Activated CD4-positive, alpha-beta T cell treated with anti-CD3 and anti-CD28 coated beads for 48 hours (primary cell): ENCODE measurements at places on chromosomes 5 and 9.

- DNase-seq = no peak
Measured at GRCh38 chr5:148984345-148984744, 78.5 kb downstream of the SH3TC2 start.

DNA sequence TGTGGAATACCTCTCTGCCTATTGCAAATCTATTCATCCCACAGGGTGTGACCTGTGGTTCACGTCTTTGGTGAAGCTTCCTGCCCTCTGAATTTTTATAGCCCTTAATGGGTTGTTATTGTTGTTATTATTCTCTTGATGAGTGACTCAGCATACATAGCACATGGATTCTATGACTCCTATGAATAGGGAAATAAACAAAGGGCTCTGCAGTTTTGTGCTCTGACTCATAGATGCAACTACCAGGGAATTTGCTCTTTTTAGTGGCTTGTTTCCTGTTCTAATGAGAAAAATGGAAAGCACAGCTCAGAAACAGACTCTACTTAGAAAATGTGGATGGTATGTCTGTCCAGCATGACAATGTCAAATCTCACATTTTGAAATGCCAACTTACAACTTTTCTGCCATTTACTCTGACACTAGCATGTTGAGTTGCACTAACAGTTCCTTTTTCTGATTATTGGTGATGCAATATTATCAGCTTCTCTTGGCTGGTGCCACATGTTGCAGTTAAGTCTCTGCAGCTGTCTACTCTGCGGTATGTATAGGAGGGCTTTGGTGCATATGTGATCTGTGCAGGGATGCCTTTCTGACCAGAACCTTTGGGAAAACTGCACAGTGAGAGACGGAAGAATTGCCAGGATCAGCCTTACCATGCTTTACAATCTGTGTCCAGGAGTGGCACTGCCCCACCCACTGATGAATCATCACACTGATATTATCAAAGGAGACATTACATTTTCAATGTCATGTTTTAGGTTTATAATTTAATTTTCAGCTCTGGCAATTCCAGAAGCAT is 996.4 kb upstream of the WWC1 start:
- no peak for DNase-seq

DNA sequence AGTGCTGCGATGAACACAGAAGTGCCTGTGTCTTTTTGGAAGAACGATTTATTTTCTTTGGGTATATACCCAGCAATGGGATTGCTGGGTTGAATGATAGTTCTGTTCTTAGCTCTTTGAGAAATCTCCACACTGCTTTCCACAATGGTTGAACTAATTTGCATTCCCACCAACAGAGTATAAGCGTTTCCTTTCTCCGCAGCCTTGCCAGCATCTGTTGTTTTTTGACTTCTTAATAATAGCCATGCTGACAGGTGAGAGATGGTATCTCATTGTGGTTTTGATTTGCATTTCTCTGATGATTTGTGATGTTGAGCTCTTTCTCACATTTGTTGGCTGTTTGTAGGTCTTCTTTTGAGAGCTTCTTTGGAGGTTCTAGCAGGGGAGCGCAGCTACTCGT is 134.6 kb downstream of the TENT4A start:
- DNase-seq = no peak

- no peak for DNase-seq
Measured at GRCh38 chr9:115775659-115776058, 377.9 kb upstream of the PAPPA start.

DNA sequence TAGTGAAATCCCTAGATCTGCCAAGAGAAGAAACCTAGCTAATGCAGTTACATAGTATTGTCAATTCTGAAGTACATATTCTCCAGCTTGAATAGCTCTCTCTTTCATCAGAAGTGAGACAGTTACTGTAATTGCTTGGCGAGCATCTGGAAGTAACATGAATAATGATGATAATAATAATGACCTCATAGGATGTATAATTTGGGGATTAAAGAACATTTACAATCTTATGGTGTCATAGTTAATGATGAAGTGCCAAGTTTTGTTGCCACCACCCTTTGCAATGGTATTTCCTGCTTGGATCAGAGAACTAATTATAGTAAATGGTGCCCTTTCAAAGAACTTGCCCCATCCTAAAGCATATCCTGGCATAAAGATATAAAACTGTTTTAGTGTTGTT is 201.4 kb downstream of the ADAMTSL1 start:
- DNase-seq = no peak

GRCh38 chr9:76901801-76902200 is 4.1 kb downstream of the PRUNE2 start:
- DNase-seq = no peak

GRCh38 chr5:76986825-76987526 is 34.1 kb downstream of the CRHBP start:
- DNase-seq = no peak

- no peak for DNase-seq
Measured at GRCh38 chr9:136613824-136614371, 48.8 kb upstream of the EGFL7 start.

GRCh38 chr9:126558051-126558665 is 55.6 kb upstream of the LMX1B start:
- peak; percentile 76 for DNase-seq

GRCh38 chr5:153429761-153430380 is 60.6 kb upstream of the GRIA1 start:
- DNase-seq = no peak

DNA sequence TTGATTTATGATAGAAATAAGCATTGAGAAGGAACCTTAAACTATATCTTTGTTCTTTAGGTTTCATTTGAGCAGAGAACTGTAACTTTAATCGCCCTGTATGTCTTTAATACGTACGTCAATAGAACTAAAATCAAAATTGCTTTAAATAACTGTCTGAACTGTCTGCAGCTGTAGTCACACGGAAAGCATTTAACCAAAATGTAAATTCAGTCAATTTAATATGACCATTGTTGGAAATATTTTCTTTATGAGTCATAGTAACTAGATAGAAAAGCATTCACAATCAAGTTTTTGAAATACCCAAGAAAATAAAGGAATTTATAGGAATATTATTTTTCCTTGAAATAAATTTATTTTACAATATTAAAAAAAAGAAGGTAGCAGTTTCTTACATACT is 157.1 kb upstream of the CDH6 start:
- DNase-seq = no peak

DNA sequence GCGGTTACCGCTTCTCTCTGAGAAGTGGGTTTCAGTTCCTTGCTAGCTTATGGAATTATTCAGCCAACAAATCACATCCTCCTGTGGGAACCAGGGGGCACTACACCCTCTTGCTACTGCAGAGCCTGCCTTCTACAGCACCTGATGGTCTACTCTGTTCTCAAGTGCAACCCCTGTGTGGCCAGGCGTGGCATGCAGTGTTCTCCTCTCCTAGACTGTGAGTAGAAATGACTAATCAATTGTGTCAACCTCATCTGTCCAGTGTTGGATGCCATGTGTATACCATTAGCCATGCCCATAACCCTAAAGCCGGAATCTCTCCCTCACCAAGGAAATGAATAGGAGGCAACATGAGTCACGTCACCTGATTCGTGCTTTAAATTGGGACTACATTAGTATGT is 117.2 kb upstream of the LIFR start:
- no peak for DNase-seq

DNA sequence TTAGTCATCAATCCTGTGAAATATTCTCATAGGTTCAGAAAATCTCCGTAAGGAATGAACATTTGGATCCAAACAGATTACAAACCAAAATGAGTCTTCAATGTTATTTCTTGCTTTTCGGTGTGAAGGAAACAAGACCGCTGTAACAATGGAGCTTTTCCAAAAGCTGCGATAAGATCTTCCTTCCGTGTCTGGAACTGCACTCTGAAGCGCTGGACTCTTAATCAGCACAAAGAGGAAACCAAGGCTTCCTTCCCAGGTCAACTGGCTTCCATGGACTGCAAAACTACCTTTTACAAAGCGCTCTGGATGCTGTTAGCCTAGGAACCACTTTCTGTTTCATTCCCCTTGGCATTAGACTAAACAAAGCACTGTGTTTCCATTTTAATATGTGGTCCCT is 137.9 kb upstream of the BASP1 start:
- DNase-seq = no peak

DNA sequence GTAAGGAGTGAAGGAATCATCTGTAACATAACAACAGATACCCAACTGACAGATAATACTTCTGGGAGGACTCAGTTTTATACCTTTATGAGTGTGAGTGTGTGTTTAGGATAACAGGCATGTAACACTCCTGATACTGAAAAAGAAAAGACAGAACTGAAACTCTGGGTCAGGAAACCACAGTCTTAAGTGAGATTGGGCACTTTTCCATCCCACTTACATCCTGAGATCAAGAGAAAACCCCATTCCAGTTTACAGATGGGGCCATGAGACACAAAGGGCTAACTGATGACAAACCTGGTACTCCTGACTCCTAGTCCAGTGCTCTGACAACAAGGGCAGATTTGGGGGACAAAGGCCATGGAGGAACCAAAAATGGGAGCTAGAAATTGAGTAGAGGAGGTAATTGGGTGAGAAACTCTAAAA is 18.0 kb downstream of the IL5 start:
- DNase-seq = no peak

- no peak for DNase-seq
Measured at GRCh38 chr9:113660196-113660595, 196.7 kb downstream of the RGS3 start.

- no peak for DNase-seq
Measured at GRCh38 chr9:81492710-81493447, 196.5 kb downstream of the TLE1 start.

- no peak for DNase-seq
Measured at GRCh38 chr5:150431574-150431973, 18.0 kb downstream of the RPS14 start.

- DNase-seq = no peak
Measured at GRCh38 chr5:174511714-174512253, 212.6 kb upstream of the MSX2 start.

DNA sequence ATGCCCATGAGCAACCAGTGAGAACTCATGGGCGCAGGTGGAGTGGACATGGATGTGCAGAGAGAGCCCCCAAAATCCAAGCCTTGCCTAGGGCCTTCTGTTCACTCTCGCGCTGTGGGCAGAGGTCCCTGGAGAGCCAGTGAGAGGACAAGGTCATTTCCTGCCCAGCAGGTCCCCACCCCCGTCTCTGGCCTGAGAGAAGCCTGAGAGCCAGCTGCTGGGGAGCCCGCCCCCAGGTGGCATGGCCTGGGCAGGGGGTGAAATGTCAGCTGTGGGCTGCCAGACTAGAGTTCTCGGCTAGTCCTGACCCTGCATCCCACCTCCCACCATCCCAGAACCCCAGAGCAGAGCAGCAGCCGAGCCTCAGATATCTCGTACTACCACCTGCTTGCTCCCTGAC is 85.3 kb downstream of the BARX1 start:
- no peak for DNase-seq

- DNase-seq = peak; percentile 29
Measured at GRCh38 chr5:131389096-131389868, 125.4 kb downstream of the CDC42SE2 start.

GRCh38 chr5:98933445-98934072 is 4.8 kb upstream of the CHD1 start:
- no peak for DNase-seq

DNA sequence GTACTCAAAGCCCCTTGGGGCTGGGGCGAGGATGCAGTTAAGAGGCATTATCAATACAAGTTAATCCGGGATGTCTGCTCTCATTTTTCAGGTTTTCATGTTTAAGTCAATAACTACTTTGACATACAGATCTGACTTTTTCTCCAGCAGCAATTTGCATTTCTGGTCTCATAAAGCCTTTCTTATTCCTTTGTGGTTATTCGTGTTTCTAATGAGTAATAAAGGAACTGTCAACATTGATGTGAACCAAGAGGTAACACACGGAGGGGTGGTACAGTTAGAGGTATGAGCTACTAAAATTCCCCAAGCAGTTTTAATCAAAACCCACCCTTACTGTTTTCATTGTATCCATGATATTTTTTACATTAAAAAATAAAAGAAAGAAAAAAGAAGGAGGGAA is 138.0 kb upstream of the NFIB start:
- DNase-seq = no peak
